HCT116 (cell line): ENCODE measurements at places on chromosomes 4 and X. TPM values are rescaled to one million over a fixed set of nuclear protein-coding genes. Genes with fewer than 3 reads are reported as not detected.

The COX18 gene
- 12.5 TPM for total RNA-seq

GRCh38 chr4:44017422-44017739, 431.2 kb downstream of the KCTD8 start:
- no peak for DNase-seq
- H3K27ac ChIP-seq, result no peak overlapping the region
- no peak overlapping the region for H3K4me3 ChIP-seq
- H3K4me1 ChIP-seq, result no peaks in the 10 kb centered on the region

- H3K27me3 ChIP-seq, result no peaks in the 10 kb centered on the region
- DNase-seq, result no peak
- no peaks in the 10 kb centered on the region for H3K36me3 ChIP-seq
Observed at GRCh38 chr4:99209671-99210070, 9.4 kb downstream of the ADH6 start.

The NLGN4X gene
- 0.05 TPM for total RNA-seq

GRCh38 chrX:72299891-72300630, 5.7 kb downstream of the CITED1 start:
- H3K27ac ChIP-seq, result no peak overlapping the region
- no peaks in the 10 kb centered on the region; the same call in 1 of the 2 replicates for H3K27me3 ChIP-seq
- no peak overlapping the region for H3K4me3 ChIP-seq
- H3K36me3 ChIP-seq, result no peaks in the 10 kb centered on the region

- no peak for DNase-seq
- no peaks in the 10 kb centered on the region for H3K4me1 ChIP-seq
- no peaks in the 10 kb centered on the region for H3K36me3 ChIP-seq
- no peak overlapping the region for H3K4me3 ChIP-seq
Observed at GRCh38 chr4:150164055-150164454, 85.8 kb downstream of the DCLK2 start.

DNA sequence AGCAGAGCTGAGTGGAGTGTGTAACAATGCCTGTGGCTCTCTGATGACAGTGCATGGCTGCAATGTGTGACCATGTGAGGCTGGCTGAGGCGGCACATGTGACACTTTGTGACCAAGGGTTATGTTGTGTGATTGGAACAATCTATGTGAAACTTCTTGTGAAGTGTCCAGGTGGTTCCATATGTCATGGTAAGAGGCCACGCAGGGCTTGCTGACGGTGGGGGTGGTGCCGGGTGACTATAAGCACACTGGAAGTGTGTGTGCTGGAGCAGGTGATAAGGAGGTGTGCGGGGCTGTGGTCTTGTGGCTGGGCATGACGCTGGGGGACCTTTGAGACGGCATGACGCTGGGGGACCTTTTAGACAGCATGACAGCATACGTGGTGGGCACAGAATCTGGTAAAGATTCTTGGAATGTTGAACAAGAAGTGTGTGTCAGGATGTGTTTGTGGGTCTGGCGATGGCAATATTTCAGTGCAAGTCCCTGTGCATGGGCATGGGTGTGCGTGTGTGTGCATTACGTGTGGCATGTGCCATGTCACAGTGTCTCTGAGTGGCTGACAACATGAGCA, 7.4 kb upstream of the HDAC6 start:
- peaks cover 11% of the 10 kb centered on the region for H3K4me1 ChIP-seq
- H3K36me3 ChIP-seq, result no peaks in the 10 kb centered on the region
- no peaks in the 10 kb centered on the region for H3K27me3 ChIP-seq
- no peak overlapping the region for H3K27ac ChIP-seq

GRCh38 chr4:47720787-47721186, 117.1 kb downstream of the CORIN start:
- H3K4me1 ChIP-seq, result no peaks in the 10 kb centered on the region
- no peaks in the 10 kb centered on the region for H3K36me3 ChIP-seq
- no peaks in the 10 kb centered on the region for H3K27me3 ChIP-seq
- H3K27ac ChIP-seq, result no peak overlapping the region
- no peak overlapping the region for H3K4me3 ChIP-seq

The IL1RAPL2 gene
- total RNA-seq, result not detected
